ENCODE measurements at places on chromosomes 2 and 18.

- no peak for DNase-seq
Measured at GRCh38 chr18:48195787-48196186, 213.4 kb downstream of the ZBTB7C start.

- DNase-seq: no peak
Measured at GRCh38 chr2:75558136-75558535, 2.6 kb downstream of the EVA1A start.

DNA sequence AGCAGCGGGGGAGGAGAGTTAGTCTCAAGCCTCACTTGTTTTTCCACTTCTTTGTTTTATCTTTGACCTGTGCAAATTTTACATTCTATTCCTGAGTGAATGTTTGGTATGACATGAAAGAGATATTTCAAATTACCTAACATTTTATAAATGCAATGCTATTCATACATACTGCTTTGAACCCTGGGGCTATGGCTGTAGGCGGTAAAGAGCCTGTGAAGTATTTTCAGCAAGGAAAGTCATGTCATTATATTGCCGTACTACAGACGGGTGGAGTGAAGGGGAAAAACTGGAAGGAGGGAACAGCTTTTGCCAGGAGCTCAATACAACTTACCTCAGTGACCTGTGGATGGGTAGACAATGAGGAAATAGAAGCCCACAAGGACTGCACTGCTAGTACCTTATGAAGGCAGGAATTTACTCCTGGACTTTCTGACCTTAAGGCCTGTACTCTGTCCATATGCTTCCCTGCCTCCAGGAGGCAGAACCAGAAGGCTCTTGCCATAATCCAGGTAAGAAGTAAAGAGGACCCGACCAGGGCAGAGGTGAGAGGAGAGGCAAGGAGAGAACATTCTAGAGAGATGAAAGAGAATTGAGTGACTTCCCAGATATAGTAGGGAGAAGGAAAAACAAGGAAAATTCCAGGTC is 28.4 kb upstream of the TET3 start:
- no peak for DNase-seq

GRCh38 chr2:12433626-12433990 is 283.1 kb upstream of the TRIB2 start:
- no peak for DNase-seq

DNA sequence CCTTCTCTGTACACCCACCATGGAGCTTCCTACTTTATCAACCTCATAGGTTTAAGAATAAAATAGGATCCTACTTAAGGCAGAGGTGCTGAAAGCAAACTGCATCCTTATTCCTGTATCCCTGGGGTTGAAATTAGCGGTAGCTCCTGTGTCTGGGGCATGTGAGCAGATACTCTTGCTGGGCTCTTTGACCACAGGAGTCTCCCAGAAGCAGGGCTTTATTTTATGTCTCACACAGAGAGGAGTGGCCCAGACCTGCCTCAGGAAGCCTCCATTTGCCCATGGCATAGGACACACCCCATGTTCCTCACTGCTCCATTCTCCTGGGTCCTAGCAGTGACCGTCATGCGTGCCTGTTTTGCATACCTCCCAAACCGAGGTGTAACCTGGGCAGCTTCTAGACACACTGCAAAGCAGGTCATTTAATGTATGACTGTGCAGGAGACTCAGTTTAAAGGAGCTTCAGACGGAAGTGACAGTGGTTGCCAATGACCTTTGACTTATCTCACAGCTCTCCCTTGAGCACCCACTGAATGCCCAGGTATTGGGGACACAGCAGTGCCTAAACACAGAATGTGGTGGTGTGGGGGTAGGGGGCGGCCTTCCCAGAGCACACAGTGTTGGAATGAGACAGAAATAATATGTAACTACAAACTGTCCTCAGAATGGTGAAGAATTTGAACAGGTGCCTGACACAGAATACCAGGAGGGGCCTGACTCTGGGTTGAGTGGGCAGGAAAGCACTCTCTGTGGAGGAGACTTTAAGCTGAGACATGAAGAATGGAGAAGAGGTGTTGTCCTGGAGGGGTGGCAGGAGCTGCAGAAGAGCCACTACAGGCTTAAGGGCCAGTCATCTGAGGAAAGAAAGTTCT is 3.7 kb downstream of the TMEM37 start:
- no peak for DNase-seq

GRCh38 chr2:171187177-171187576 is 26.5 kb upstream of the TLK1 start:
- DNase-seq: no peak
